Lung (tissue), 17 donors: ENCODE measurements at places on chromosomes 12 and 14. TPM values are rescaled to one million over a fixed set of nuclear protein-coding genes. Genes with fewer than 3 reads are reported as not detected.

The TPH2 gene
- not detected for total RNA-seq

The LBHD2 gene
- total RNA-seq: not detected

The TAMALIN gene
- 31.4 TPM for total RNA-seq

The RTL1 gene
- 0.09 TPM for total RNA-seq

The FKBP3 gene
- 30.6 TPM for total RNA-seq

The LRCOL1 gene
- total RNA-seq: 1.4 TPM

The GPR137C gene
- 0.71 TPM for total RNA-seq

The RNU4-1 gene
- total RNA-seq: 2,200 TPM

The FGF23 gene
- total RNA-seq: not detected
